Activated CD8-positive, alpha-beta T cell treated with anti-CD3 and anti-CD28 coated beads for 36 hours (primary cell): ENCODE measurements at places on chromosomes 5 and 9.

GRCh38 chr5:72451741-72452505, 55.3 kb downstream of the ZNF366 start:
- DNase-seq, result no peak

- DNase-seq, result no peak
Measured at GRCh38 chr5:179181988-179182387, 121.8 kb downstream of the ZNF354C start.

- peak; percentile 45 for DNase-seq
Measured at GRCh38 chr9:69044240-69045219, 9.0 kb downstream of the FXN start.

GRCh38 chr5:154211641-154212390, 21.3 kb downstream of the GALNT10 start:
- no peak for DNase-seq

- DNase-seq, result no peak
Measured at GRCh38 chr5:32949286-32949970, 238.3 kb downstream of the NPR3 start.

DNA sequence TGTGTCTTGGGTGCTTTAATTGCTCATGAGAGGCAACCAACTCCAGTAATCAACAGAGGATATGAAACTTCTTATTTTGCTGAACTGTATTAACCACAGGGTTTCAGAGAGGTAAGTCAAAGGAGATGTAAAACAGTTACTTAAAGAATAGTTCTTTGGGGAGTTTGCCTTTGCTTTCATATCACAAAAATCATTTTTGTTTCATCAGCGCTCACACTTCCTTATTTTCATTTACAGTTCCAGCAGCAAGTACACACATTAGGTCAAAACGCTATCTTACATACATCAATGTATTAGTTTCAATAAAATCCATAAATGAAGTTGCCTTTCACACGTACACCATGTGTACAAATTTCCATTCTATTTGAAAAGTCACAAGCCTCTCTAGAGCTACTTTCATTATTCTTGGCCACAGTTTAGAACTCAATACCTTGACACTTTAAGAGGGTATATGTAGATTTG, 50.1 kb downstream of the ST8SIA4 start:
- DNase-seq, result no peak

DNA sequence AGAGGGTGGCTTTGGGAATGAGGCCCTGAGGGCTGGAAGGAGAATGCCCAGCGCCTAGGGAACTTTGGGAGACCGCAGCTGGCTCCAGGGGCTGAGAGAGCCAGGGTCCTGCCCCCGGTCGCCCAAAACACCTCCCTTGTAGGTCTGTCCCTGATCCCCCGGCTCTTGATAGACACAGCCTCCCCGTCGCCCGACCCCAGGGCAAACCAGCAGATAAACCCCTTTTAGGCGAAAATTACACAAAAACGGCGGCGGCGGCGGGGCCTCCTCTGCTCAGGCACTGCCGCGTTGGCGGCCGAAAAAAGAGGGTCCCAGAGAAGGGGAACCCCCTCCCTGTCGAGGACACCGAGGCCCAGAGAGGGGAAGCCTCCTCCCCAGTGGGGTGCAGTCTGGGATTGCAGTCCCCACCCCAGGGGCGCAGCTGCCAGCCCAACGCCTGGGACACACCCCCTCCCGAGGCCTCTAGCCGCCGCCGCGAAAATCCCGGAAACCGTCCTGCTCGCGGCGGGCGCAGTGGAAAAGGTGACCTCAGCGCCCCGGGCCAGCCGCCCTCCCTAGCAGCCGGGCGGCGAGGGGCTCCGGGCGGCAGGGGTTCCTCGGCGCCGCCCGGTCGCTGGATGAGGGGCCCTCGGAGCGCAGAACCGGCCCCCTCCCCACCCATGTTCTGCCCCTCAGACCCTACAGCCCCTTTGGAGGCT, 3.1 kb upstream of the BARX1 start:
- peak; percentile 62 for DNase-seq

GRCh38 chr9:118094387-118094786, 390.2 kb downstream of the TLR4 start:
- DNase-seq, result no peak

DNA sequence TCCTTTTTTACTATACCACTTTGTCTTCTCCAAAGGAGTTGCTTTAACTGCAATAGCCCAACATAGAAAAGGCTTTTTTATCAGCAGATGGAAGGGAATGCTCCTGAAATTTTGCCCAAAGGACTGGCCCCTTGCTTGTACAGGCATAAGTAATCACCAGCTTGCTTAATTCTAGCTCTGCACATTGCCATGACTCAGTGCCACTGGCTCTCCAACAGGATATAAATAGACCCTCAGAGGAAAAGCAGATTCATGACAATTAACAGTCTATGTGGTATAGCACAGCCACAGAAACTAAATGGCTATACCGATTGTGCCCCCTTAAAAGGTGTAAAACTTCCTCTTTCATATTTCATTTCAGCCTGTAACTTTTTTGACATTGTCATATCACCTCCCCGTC, 227.0 kb downstream of the ZNF608 start:
- no peak for DNase-seq

DNA sequence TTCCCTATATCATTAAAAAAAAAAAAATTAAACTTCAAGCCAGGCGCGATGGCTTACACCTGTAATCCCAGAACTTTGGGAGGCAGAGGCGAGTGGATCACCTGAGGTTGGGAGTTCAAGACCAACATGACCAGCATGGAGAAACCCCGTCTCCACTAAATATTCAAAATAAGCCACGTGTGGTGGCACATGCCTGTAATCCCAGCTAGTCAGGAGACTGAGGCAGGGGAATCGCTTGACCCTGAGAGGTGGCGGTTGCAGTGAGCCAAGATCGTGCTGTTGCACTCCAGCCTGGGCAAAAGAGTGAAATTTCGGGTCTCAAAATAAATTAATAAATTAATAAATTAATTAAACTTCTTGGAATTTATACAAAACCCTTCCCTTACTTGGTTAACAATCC, 358.6 kb upstream of the CDH9 start:
- DNase-seq, result no peak

- DNase-seq, result no peak
Measured at GRCh38 chr5:107242411-107243219, 428.1 kb downstream of the EFNA5 start.

GRCh38 chr5:7795306-7795705, 55.6 kb downstream of the CFAP90 start:
- no peak for DNase-seq

DNA sequence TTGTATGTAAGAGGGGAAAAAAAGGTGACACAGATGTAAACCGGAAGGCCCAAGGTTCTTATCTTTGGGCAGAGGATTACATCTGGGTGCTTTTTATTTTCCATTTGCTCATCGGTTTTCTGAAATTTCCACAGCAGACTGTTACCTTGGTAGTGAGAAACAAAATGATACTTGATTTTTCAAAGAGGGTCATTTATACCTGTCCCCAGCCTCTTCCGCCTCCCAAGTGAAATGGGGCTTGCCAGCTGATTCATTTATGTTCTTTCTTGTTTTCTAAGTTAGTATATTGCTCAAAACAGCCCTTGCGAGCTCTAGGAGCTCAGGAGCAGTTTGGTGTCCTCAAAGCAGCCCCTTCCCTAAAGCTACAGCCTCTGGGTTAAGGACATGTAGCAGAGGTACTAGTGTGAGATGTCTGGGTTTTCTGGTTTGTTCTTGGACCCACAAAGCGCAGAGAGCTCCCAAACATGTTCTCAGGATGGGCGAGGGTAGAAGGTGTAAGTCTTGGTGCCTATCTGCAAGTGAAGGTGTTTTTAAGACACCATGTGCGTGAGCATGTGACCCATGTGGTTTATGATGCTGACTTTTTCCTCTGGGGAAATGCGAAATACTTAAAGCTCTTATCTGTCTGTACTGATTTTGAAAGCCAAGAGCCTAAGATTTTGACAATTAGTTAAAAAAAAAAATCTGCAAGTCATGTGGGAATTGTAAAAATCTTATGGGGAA, 38.3 kb downstream of the DAPK1 start:
- DNase-seq, result peak; percentile 51
